Fibroblast of skin of abdomen (primary cell): ENCODE measurements at places on chromosomes 7 and 10.
A peak's percentile ranks its signal among the peaks of the same experiment; 100 is the strongest.

DNA sequence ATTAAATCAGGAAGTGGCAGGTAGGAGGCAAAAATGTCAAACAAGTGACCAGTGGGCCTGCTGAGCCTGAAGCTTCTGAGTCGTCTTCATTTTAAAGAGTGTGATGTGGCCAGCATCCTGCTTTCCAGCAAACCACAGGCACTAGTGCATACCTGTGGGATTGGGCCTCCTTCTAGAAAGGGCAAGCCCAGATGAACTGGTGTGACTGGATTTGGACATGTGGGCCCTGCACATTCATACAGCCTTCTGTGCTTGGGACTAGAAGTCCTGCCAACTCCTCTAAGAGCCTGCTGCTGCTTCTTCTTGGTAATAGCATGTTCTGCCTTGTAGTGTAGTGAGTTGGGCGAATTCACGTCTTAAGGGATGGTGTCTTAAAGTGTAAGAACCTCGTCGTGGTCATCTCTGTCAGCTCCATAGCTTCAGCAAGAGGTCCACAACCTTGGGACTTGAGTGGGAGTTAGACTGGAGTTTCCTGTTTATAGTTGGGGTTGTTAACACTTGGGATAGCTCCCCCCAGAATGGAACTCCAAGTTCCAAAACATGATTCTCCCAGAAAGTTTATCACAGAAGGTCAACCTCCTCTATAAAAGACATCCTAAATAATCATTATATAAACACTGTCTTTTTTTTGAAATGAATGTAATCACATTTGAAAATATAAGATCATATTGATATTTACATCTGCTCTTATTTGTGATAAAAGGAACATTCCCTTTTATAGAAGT, 11.2 kb downstream of the BMPER start:
- no peak for DNase-seq

GRCh38 chr10:102962951-102963755, 45.1 kb downstream of the CNNM2 start:
- DNase-seq: no peak

- DNase-seq: peak; percentile 28
Measured at GRCh38 chr10:11636697-11637303, 25.4 kb upstream of the USP6NL start.

- no peak for DNase-seq
Measured at GRCh38 chr7:78055001-78055573, 256.5 kb downstream of the PHTF2 start.

GRCh38 chr10:132027423-132027983, 38.2 kb upstream of the JAKMIP3 start:
- peak; percentile 32 for DNase-seq

DNA sequence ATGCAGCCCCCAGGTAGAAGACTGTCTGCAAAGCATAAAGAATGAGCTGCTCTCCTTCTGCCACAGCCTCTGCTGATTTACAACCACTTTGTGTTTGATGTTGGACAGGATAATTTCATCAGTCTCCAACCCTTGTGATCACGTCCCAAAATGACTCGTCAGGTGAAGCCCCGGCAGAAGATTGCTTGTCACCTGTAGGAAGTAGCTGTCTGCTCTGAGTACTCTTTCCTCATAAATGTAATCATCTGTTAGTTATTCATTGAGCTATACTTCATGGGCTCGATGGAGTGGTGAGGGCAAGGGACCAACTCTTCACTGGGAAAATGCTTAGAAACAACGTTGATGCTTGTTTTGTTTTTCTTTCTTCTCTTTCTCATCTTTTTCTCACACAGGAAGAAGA, 290.9 kb upstream of the SP8 start:
- no peak for DNase-seq

DNA sequence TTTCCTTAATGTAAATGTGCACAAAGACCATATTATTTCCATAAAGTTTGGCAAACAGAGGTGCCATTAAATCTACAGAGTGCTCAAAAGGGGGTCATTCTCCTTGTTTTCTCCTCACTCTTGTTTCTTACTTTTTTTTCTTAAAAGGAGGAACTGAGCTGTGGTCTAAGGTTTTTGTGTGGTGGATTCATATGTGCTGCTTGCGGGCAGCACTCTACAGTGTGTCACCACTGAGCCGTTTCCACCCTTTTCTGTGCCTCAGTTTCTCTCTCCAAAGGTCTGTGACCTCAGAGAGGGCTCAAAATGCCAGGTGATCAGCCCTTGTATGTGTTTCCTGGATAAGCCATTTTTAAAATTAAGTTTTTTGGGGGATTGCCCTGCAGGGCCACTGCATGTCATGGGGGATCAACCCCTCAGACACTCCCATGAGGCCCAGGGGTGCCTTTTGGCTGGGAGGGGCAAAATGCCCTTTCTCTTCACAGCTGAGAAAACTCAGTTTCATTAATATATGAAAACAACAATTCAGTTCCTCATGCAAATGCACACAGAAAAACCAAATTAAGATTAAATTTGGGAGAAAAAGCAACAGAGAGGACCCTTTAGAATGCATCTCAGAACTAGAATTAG, 56.9 kb upstream of the VOPP1 start:
- DNase-seq: no peak

- DNase-seq: no peak
Measured at GRCh38 chr7:23544913-23545354, 13.2 kb upstream of the TRA2A start.
